ENCODE measurements at places on chromosomes 11 and 22.

DNA sequence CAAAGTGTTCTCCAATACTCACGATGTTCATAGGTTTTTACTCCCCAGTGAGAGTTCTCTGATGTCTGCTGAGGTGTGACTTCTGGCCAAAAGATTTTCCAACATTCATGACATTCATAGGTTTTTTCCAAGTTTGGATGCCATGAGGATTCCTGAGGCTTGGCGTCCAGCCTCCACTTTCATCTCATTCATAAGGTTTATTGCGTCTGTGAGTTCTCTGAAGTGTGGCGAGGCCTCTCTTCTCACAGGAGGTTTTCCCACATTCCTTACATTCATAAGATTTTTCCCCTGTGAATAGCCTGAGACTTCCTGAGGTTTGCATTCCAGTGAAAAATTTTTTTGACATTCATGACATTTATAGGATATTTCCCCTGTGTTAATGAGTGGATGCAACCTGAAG lies 1014.1 kb downstream of the LRRC4C start:
- no peak for DNase-seq

DNA sequence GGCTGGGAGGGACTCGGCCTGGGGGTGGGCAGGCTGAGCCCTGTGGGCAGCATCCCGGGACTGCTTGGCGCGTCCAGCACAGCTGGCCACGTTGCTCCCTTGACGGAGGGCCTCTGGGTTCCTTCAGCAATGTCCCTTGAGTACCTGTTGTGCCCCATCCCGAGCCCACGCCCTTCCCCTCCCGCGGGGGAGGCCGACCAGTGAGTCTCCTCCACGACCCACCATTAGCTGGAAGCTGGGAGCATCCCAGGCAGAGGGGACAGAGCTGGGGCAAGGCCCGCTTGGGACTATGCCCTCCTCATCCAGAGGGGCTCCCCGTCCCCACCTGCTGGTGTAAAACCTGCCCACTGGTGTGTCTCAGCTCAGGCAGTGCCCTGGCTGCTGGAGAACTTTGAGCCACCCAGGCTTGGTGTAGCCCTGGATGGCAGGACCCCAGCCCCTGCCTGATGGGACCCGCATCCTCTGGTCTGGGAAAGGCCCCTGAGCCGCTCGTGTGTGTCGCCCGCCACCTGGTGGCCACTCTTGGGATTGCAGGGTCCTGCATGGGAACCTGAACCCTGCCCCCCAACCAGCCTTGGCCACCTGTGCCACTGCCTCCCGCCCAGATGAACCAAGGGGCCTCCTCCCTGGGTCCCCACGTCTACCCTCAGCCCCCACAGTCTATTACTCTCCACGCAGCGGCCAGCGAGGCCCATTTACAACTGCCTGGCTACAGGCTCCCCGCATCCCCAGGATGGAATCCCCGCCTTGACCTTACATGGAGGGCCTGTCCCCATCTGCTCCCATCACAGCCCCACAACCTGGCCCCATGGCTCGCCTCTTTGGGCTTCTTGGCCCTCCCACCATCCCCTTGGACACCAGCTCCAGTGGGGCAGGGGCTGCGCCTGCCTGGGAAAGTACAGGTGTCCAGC lies 16.6 kb upstream of the ARHGAP8 start:
- peak; percentile 23 for DNase-seq

DNA sequence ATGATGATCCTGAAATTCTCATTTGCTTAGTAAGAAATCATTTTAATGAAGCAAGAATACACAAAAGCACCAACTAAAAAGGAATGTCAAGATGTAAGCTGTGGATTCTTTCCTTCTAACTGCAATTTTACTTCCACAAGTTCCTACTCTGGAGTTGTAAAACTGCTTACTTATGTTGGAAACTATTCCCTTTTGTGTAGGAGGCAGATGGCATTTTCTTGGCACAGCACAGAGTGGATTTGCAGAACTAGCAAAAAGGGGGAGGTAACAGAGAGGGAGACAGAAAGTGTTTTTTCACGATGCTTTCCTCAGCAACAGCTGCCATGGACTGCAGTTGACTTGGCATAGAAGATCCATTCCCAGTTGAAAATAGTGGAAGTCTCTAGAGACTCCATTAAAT lies 1112.0 kb upstream of the RAG2 start:
- DNase-seq, result no peak

DNA sequence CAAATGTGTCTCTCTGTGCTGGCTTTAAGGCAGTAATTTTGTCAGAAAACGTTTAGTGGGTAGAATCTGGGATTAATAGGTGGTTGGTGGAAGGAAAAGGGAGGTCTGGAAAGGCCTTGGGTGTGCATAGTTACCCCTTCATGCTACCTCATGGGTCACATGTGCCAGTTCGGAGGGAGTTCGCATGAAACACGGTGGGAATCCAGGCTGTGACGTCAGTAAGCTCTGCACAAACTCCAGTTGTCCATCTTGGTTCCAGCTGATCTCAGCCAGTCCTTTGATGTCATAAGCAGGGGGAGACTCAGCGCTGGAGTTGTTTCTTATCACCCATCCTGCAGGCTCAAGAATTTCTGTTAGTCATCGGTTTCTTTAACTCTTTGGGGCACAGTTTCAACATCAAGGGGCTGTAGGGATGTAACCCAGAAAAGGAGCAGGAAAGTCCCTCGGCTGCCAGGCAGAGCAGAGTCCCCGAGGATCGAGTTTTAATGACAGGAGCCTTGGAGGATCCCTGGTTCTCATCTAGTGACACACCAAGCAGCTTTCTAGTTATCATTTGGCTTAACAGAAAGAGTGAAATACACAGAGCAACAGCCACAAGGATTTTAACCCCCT lies 28.9 kb downstream of the MOV10L1 start:
- DNase-seq, result no peak

GRCh38 chr22:32378707-32379272 lies 21.1 kb downstream of the RFPL3 start:
- DNase-seq, result peak; percentile 27

DNA sequence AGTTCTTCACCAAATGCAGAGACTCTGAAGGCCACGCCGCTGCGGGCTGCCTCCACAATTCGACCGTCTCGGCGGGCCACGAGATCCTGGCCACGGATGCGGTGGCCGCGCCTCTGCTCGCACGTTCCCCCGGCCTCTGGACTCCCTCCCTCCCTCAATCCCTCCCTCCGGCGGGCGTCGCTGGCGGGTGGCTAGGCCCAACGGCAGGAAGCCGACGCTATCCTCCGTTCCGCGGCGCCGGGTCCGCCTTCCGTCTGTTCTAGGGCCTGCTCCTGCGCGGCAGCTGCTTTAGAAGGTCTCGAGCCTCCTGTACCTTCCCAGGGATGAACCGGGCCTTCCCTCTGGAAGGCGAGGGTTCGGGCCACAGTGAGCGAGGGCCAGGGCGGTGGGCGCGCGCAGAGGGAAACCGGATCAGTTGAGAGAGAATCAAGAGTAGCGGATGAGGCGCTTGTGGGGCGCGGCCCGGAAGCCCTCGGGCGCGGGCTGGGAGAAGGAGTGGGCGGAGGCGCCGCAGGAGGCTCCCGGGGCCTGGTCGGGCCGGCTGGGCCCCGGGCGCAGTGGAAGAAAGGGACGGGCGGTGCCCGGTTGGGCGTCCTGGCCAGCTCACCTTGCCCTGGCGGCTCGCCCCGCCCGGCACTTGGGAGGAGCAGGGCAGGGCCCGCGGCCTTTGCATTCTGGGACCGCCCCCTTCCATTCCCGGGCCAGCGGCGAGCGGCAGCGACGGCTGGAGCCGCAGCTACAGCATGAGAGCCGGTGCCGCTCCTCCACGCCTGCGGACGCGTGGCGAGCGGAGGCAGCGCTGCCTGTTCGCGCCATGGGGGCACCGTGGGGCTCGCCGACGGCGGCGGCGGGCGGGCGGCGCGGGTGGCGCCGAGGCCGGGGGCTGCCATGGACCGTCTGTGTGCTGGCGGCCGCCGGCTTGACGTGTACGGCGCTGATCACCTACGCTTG lies at the start of gene FUT4:
Gene FUT4 (plus strand): TSS at position 227 of the 951 bp plus-strand sequence. CDS start 213 bp downstream, at position 440.
- DNase-seq, result peak; percentile 81

DNA sequence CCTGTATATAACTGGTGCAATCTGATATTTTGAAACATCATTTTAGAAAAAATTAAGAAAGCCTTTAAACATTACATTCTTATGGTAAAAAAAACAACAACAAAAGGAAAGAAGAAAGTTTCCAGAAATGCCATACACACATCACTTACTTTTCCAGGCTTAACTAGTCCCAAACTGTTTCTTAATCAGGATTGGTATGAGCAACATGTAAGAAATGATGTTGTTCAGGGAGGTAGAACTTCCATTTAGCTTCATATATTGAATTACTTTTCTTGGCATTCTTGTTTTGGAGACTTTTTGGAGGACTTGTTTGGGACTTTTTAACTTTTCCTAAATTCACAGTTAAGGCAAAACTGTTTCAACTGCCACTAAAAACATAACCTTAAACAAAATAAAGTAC lies 791.5 kb downstream of the METTL15 start:
- DNase-seq, result no peak

DNA sequence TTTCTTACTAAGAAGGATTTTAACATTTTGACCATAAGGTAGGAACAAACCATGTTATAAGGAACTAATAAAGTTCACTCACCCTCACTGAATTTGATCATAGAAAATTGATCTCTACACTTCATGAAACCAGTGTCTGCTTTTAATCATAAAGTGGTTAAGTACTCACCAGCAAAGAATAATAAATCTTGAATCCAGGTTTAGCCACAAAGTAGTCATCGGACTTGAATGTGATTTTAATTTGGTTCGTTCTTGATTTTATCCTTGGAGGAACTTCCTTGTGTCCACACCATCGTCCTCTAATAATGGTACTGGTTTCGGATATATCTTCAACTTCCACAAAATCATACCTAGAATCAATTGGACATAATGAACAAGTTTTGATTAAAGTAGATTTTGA lies 40.5 kb upstream of the DDI1 start:
- DNase-seq, result no peak

- no peak for DNase-seq
Measured at GRCh38 chr11:86755146-86755545, 45.2 kb upstream of the PRSS23 start.

GRCh38 chr11:20668844-20669819 lies at the start of gene NELL1:
Gene NELL1 (plus strand): TSS chr11:20669586.
- DNase-seq, result no peak

DNA sequence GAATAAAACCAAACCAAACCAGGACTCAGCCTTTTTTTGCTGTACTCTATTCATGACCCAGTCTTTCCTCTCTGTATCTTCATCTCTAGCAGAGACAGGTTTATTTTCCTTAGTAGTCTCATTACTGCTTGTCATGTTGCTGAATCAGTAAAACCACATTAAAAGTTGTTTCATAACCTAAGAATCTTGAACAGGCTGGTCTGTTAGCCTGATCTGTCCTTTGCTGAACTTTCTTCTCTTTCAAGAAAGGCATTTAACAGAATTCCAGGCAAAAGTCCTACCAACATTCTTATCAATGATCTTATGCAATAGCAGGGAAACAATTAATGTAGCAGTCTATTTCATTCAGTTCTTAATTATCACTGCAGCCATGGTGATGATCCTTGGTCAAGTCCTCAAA lies 197.7 kb downstream of the CASP12 start:
- no peak for DNase-seq

DNA sequence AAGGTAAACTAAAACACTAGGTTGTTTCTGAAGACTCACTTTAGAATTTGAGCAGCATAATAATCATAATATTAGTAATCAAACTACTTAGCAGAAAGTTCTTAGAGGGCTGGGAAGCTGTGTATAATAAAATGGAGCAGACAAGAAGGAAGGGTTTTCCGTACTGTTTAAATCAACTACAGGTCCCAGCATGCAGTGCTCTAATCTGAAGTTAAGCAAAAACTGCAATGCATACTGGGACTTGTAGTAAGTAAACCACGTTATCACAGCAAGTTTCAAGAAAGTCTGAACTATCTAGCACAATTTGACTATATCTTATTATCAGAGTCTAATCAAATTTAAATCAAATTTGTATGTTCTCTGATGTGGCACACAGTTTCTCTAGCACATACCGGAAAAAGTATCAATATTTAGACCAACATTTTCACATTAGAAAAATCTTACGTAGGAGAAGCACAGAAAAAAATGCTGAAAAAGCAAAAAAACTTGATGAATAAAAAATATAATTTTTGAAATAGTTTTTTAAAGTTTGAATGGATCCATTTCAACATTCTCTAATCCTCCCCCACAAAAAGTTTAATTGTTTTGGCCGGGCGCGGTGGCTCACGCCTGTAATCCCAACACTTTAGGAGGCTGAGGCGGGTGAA lies 8.2 kb downstream of the PHF21A start:
- no peak for DNase-seq

- no peak for DNase-seq
Measured at GRCh38 chr11:12200991-12201985, 90.9 kb downstream of the MICAL2 start.

- DNase-seq, result peak; percentile 72
Measured at GRCh38 chr11:125887373-125888324, at the start of gene HYLS1. Gene HYLS1 (plus strand): TSS chr11:125887668. CDS start chr11:125899369, 11,701 bp downstream.

- DNase-seq, result no peak
Measured at GRCh38 chr11:27456795-27457329, 15.7 kb downstream of the LGR4 start.

DNA sequence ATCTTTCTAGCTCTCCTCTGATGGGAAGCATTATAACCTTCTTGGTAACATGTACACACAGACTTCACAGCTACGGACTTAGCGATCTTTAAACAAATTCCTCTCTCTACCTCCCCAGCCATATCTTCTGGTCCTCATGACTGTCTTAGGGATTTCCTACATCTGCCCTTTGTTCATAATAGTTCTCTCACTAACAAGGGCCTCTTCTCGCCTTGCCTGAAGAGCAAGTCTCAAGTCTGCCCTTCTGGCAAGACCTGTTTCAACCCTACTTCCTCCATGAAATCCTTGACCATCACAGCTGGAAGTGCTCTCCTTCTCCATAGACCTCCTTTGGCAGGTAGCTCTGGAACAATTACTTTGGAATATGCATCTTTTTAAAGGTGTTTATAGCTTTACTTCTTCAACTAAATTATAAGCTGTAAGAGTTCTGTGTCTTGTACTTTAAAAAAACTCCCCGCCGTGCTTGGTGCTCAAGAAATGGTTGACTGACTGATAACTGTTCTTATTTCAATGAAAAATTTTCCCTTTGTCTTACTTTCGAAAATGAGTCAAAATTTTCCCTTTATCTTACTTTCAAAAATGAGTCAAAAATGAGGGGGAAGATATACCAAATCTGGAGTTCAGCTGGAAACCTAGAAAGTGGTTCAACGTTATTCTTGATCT lies 34.7 kb downstream of the SNX19 start:
- DNase-seq, result no peak

DNA sequence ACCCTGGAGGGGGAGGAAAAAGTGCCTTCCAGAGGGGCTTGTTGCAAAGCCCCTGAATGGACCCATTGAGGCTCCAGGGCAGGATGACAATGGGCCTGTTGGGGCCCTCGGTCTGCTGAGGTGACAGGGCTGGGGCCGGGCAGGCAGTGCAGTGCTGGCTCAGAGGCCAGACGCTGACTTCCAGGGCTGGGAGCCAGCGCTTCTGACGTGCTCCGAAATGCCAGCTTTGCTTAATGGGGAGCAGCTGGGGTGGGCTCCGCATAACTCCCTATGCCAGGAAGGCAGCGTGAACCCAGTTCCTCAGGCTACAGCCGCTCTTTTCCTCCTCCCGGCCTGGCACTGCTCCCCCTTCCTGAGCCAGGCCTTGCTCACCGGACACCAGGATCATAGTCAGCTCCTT lies 17.7 kb downstream of the NAV2 start:
- DNase-seq, result peak; percentile 28

Measured in amygdala (tissue), 56 donors.